ENCODE measurements at places on chromosomes 5 and 9.

DNA sequence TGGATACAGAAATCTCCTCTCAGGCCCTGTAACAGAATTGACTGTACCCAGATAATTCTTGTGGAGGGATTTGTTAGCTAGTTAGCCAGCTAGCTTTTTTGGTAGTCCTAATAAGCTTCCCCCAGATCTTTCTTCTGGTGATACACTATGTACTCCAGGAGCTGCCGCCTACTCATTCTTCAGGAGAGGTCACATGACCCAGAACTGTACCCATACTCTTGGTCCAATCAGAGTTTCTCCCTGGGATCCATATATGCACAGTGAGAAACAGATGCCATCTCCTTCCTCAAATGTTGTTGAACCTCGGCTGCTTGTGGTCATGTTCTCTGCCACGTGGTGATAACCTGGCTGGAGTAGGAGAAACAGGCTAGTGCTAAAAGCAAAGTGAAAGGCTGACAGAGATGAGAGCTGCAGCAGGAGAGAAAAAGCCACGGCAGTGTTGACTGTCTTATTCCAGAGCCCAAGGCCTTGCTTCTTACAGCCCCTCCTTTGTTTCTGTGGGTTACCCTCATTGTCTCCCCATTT is 123.0 kb upstream of the RFX3 start:
- no peak for DNase-seq

DNA sequence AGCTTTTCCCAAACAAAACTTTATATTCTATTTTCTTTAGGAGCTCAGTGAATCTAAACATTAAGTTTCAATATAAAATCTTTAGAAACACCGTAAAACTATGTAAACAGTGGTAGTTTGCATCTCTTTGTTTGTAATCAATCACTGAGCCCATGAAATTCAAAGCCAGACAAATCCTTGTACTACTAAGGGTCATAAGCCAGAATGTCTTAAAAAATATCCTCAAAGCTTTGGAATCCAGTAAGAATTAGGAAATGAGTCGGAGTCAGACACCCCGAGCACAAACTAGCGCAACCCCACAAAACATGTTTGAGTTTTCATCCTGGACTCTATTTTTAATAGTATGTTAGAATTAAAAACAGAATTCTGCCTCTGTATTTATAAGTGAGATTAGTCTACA is 153.8 kb downstream of the HSPA4 start:
- no peak for DNase-seq

- DNase-seq, result no peak
Observed at GRCh38 chr5:138149530-138149929, 10.3 kb upstream of the NME5 start.

DNA sequence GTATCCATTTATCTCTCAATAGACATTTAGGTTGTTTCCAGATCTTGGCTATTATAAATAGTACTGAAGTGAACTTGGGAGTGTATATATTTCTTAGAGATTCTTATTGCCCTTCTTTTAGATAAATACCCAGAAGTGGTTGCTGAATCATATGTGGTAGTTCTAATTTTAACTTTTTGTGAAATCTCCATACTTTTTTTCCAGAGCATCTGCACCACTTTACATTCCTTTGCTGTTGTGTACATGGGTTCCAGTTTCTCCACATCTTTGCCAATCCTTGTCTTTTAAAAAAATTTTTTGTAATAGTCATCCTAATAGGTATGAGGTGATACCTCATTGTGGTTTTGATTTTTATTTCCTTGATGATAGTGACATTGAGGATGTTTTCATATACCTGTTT is 303.7 kb downstream of the CCDC171 start:
- DNase-seq, result no peak

DNA sequence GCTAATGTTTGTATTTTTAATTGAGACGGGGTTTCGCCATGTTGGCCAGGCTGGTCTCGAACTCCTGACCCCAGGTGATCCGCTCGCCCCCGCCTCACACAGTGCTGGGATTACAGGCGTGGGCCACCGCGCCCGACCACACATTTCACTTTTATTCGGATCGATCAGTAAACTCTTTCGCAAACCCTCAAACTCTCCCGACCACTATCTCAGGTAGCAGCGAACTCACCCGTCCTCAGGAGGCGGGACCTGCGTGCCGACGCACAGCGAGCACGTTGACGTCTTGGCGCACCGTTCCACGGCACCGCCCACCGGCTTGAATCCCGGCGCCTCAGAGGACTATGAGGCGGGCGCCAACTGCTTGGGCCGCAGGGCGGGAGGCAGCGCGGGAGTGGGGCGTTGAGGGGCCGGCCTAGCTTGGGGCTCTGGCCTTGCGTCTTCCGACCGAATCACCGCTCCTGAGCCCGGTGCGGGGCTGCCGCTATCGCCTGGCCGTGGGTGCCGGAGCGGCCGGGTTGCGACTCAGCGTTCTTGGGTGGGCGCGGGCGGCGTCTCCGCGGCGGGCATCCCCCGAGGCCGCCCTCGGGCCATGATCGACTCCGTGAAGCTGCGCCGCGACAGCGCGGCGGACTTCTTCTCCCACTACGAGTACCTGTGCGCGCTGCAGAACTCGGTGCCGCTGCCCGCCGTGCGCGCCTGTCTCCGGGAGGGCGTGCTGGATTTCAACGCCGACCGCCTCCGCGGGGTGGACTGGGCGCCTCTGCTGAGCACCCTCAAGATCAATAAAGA is at the start of gene CEP78:
CEP78 (plus strand) TSS at position 314 of the 789 bp plus-strand sequence; CDS start at position 590, 276 bp downstream.
- DNase-seq, result peak; percentile 89
